ENCODE measurements at places on chromosomes 5 and 9.

DNA sequence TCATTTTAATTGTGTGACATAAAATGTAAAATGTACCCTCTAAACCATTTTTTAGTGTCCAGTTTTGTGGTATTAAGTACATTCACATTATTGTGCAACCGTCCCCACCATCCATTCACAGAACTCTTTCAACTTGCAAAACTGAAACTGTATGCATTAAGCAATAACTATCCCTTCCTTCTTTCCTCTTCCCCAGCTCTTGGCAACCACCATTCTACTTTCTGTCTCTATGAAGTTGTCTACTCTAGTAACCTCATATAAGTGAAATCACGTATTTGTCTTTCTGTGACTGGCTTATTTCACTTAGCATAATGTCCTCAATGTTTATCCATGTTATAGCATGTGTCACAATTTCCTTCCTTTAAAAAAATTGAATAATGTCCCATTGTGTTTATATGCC is 142.4 kb downstream of the C9orf152 start:
- DNase-seq, result no peak

GRCh38 chr9:120716483-120716882 is 2.2 kb upstream of the MEGF9 start:
- DNase-seq, result no peak

DNA sequence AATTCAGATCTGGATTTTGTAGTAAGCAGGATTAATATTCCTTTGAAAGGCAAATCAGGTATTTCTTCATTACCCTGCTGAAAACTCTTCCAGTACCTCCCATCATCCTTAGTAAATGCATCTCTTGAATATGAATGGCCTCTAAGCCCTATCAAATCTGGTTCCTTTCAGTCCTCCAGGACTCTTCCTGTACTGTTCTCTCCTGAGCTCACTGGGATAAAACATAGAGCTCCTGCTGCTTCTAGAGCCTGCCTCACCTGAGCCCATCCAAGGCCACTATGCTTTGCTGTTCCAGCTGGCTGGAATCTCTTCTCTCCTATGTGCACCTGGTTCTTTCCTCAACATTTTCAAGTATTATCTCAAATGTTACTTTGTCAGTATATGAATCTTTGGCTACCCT is 803.3 kb upstream of the CTNND2 start:
- DNase-seq, result no peak

DNA sequence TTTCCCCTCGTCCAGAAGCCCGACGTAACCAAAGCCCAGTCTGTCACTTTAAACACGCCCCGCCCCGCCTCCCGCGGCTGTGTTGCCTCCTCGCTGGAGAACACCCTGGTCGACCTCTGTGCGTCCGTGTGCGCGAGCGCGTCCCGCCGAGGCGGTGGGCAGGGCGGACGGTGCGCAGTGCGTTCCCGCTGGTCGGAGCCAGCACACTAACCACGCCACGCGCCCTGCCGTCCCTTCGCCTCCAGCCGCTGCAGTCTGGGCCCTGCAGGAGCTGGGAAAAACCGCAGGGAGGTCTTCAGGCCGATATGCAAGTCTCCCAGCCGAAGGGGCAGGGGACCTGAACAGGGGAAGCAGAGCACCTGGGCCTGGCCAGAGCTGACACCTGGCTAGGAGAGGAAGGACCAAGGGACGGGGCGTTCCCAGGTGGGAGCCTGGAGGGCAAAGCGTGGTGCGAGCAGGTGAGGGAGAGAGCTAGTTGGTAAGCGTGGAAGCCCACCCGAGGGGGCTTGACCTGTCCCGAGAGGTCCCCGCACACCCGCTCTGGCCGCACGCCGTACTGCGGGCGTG is 1.3 kb upstream of the PHPT1 start:
- DNase-seq, result peak; percentile 39

DNA sequence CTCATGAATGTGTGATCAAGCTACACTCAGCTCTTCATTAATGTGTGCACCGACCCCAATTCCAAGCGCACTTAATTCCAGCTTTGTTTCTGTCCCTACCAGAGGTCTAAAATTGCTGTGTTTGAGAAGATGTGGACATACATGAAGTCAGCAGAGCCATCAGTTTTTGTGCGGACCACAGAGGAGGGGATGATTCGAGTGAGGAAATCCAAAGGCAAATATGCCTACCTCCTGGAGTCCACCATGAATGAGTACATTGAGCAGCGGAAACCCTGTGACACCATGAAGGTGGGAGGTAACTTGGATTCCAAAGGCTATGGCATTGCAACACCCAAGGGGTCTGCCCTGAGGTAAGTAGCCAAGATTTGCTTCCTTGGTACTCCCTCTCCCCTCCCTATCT is 268.6 kb downstream of the FAM114A2 start:
- DNase-seq, result no peak

GRCh38 chr5:114581136-114581535 is 219.3 kb downstream of the KCNN2 start:
- DNase-seq, result no peak

DNA sequence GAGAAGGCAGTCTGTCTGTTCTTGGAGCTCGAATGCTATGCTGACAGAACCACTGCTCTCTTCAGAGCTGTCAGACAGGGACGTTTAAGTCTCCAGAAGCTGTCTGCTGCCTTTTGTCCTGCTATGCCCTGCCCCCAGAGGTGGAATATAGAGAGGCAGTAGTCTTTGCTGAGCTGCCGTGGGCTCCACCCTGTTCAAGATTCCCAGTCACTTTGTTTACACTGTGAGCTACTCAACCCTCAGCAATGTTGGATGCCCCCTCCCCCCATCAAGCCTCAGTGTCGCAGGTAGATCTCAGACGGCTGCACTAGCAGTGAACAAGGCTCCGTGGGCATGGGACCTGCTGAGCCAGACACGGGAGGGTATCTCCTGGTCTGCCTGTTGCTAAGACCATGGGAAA is 344.2 kb downstream of the TMEM161B start:
- no peak for DNase-seq

- no peak for DNase-seq
Measured at GRCh38 chr9:119284587-119285337, 84.5 kb downstream of the BRINP1 start.

- no peak for DNase-seq
Measured at GRCh38 chr5:38094889-38095288, 163.5 kb upstream of the EGFLAM start.

GRCh38 chr9:15570769-15571168 is 17.9 kb downstream of the CCDC171 start:
- DNase-seq, result no peak

- no peak for DNase-seq
Measured at GRCh38 chr5:111472579-111472978, 39.8 kb downstream of the STARD4 start.

DNA sequence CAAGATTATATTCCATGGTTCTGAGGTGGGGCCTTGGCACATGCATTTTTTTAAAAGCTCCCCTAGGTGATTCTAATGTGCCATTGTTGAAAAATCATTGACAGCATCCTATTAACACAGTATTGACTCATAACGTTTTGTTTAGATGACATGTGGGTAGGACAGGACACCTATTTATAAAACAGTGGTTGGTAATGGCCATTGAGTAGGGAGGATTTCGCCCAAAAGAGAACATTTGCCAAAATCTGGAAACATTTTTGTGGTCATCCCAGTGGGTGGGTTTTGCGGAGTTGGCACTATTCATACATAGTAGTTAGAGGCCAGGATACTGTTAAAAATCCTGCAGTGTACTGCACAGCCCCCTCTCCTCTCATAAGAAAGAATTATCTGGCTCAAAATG is 6.4 kb upstream of the CHD1 start:
- DNase-seq, result no peak

DNA sequence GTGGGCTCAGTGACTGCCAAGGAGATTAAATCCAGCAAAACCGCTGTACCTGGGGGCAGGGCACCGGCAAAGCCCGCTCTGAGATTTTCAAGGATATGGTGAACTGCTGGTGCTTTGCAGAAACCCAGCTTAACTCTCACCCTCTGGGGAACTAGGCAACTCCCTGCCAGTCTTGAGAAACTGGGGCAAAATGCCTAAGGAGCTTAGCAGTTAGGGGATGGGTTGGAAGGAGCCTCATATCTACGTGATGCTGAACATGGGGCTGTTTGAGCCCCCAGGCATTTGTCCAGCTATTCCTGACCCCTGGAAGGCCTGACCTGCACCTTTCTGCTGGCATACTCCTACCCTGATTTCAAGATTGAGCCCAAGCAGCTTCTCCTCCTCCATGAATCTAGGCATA is 108.6 kb upstream of the TBC1D2 start:
- no peak for DNase-seq

DNA sequence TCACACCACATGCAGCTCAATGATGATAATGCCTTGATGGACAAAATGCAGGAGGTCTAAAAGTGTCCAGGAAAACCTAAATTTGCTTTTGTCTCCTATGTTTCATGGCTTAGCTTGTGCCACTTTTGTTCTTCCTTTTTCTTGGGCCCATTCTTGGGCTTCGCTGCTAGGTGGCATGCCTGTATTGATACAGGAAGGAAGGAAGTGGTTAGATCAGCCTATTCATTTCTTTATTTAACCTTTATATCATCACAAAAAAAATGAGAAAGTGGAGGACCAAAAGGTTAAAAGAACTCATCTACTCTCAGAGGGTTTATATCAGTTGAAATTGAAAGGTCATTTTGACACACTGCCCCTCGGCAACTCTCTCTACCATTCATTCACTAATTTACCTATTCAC is 260.2 kb downstream of the ARHGAP26 start:
- no peak for DNase-seq

DNA sequence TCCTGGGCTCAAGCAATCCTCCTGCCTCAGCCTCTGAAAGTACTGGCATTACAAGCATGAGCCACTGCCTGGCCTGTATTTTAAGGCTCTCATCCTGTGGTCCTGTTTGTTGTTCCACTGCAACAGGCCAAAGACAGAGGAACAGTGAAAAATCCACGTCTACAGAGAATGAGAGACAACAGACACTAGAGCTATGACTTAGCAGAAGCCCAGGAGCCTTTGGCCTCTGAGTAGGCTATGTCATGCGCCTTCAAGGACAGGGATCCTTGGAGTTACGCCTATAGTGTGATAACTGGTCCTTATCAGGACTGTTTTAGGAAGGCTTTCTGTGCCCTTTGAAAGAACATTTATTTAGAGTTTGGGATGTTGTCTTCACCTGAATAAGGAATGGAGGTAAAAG is 10.5 kb downstream of the POC5 start:
- DNase-seq, result no peak

DNA sequence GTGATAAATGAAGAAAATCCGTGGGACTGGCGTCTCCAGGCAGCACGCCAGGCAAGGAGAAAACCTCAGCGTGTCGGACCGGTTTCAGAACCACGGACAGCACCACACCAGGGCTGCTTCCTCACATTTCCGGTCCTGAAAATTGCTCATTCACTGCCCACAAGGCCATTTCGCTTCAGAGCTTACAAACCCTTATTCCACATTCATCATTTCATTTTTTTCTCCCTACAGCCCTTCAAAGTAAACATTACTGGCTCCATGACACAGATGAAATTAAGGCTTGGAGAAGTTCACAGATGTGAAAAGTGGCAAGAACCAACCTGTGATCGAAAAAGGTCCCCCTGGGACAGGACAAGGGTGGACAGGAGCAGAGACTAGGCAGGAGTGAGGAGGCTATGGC is 1.5 kb upstream of the GPRIN1 start:
- DNase-seq, result no peak

DNA sequence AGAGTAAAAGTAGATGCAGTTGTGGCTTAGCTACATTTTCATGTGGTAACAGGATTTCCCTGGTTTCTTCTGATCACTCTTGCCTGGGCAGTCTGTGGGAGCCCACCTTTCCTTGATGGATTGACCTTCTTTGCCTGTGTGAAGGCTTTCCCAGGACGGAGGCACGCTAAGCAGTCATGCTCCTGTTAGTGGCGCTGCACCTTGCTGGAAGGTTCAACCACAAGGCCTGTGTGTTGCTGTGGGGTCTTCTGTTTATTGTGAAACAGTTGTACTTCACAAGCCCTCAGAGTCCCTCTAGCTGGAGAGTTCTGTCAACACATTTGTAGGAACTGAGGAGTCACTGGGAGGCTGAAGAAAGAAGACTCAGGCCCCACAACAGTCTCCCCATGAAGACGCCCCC is 402.0 kb downstream of the IRX1 start:
- DNase-seq, result no peak

DNA sequence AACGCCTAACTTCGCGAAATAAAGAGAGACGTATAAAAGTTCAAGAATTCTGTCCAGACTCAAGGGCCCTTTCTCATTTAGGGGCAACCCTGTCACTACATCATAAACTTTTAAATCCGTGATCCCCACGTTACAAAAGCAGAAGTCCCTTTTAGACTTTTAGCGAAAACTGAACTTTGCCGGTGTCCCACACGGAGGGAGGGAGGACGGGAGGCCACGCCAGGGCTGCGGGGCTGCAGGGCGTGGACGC is 515 bp upstream of the F2R start:
- DNase-seq, result no peak

DNA sequence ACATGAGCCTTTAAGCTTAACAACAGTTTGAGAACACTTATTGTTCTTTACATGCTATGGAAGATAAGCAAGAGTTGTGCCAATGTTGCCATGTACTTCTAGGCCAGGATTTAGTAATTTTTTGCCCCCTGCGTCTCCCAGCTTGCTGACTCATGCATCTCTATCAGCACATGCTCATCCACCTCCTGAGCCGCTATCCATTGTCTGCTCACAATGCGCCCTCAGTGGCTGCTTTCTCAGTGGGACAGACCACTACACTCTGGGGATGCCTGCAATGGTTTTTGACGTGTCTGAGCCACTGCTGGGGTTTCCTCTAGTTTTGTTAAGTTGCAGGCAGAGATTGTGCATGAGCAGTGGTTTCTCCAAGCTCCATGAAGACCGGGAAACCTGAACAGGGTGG is 50.9 kb upstream of the PHF2 start:
- DNase-seq, result no peak

GRCh38 chr9:127614961-127615360 is 2.9 kb downstream of the STXBP1 start:
- no peak for DNase-seq

DNA sequence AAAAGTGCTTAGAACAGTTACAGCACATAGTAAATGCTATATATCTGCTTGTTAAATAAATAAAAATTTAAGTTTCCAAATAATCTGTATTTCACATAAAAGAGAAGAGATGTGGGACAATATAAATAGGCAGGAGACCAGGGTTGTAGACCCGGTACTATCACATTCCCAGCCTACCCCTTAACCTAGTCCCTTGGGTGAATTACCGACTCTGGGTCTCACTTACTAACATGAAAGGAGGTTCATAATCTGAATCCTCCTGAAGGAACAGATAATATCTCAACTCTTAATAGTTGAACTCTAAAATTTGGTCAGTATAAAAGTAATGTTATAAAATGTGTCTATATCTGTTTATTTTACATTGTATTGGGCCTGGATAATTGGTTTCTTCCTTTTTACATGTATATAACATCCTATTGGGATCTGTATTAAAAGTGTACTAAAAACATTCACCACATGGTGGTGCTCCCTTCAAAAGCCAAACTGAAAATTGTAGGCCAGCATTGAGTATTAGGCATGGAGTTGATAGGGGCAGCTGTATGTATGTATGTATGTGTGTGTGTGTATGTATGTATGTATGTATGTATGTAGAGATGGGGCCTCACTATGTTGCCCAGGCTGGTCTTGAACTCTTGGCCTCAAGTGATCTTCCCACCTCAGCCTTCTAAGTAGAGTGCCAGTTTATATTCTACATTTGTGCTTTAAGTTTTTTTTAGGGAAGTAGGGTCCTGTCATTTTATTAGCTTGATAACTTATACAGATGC is 64.2 kb upstream of the ABL1 start:
- DNase-seq, result no peak

Data from stimulated activated CD8-positive, alpha-beta memory T cell treated with anti-CD3 and anti-CD28 coated beads, Interleukin-15, amount 100 ng/mL, for 24 hours (primary cell).